ENCODE measurements at places on chromosomes 7 and 10. TPM values are rescaled to one million over a fixed set of nuclear protein-coding genes. Genes with fewer than 3 reads are reported as not detected.

RASSF4 gene
- 1.2 TPM for total RNA-seq

PRKRIP1 gene
- total RNA-seq: 27.2 TPM

CRHR2 gene
- total RNA-seq: not detected

PTF1A gene
- total RNA-seq: not detected

IFIT3 gene
- total RNA-seq: 72.6 TPM

PRTFDC1 gene
- total RNA-seq: 1.7 TPM

AQP1 gene
- 0.25 TPM for total RNA-seq

SFTPA1 gene
- total RNA-seq: not detected

PLXDC2 gene
- total RNA-seq: not detected

ASAH2B gene
- total RNA-seq: 1.5 TPM

DNA sequence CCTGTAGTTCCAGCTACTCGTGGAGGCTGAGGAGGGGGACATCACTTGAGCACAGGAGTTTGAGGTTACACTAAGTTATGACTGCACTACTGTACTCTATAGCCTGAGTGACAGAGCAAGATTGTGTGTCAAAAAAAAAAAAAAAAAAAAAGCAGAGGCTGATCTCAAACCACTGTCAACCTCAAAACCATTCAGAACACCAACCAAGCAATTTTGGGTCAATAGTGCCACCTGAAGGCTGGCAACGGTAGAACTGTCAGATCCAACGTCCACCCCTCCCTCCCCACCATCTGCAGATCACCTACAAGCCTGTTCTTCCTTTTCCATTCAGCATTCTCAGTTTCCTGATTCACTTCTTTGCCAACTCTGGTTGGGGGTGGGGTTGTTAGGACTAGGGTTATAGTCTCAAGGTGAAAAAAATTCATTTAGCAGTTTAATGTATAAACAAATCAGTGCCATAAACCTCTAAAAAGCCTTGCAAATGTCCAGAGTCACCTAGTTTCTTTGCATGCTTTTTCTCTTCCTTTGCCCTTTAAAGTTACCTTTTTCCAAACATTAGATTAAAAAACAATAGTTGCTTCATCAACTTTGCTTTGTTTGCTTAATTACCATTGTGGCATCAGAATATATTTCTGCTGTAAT, 2.6 kb downstream of the MRPS33 start:
- H3K27ac ChIP-seq: peak overlapping the region; percentile 96
- peaks cover 21% of the 10 kb centered on the region for H3K36me3 ChIP-seq
- H3K4me1 ChIP-seq: peaks cover 38% of the 10 kb centered on the region
- peaks cover 3% of the 10 kb centered on the region for H3K27me3 ChIP-seq
- H3K4me3 ChIP-seq: no peak overlapping the region

GRCh38 chr10:8499752-8500390, 445.4 kb downstream of the GATA3 start:
- no peak for DNase-seq
- no peak overlapping the region for H3K27ac ChIP-seq
- peaks cover 10% of the 10 kb centered on the region for H3K4me1 ChIP-seq
- H3K4me3 ChIP-seq: no peak overlapping the region

GRCh38 chr10:7260412-7260900, 150.4 kb downstream of the SFMBT2 start:
- no peaks in the 10 kb centered on the region for H3K27me3 ChIP-seq
- H3K27ac ChIP-seq: peak overlapping the region; percentile 44
- no peak overlapping the region for H3K4me3 ChIP-seq
- no peak for DNase-seq

DNA sequence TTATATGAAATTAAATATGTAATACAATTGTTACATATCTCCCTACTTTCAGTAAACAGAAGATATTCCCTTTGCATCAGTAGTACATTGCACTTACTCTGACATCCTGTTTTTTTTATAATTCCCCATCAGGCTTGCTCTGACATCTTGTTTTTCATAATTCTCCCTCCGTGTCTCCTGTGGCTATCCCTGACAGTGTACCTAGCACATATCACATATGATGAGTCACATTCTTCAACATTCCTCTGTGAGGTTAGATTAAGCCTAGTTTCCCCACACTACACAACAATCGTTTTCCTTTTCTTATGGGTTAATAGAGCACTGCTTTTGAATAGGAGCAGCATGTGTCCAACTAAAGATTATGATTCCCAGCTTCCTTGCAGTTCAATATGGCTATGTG, 250.6 kb upstream of the NPVF start:
- H3K27me3 ChIP-seq: peaks cover 12% of the 10 kb centered on the region
- no peak for DNase-seq
- no peak overlapping the region for H3K27ac ChIP-seq
- no peak overlapping the region for H3K4me3 ChIP-seq
- H3K36me3 ChIP-seq: no peaks in the 10 kb centered on the region

DNA sequence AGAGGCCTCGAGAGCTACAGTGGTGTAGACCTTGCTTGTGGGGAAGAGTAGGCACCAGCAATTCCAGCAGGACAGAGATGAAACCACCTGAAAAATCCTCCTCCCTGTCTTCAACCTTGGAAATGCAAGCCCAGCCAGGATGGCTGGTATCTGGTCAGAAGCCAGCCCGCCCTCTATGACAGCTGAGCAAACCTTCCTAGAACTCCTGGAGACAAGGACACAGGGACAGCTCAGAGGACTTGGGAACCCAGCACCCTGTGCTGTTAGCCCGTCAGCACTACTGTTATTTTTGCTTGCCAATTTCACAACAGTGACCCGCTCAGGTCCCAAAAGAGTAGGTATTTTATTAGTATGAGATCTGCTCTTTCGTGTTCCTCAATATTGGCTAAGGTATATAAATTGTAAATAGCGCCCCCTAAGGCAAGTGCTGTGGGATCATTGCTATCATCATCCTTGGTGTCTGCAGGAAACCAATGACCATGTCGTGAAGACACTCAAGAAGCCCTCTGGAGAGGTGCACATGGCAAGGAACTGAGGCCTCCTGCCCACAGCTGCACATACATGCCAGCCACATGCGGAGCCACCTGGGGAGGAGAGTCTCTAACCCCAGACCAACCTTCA, 156.5 kb upstream of the CHST15 start:
- no peaks in the 10 kb centered on the region for H3K4me1 ChIP-seq
- H3K4me3 ChIP-seq: no peak overlapping the region
- DNase-seq: no peak
- no peaks in the 10 kb centered on the region for H3K36me3 ChIP-seq
- H3K27ac ChIP-seq: no peak overlapping the region

DNA sequence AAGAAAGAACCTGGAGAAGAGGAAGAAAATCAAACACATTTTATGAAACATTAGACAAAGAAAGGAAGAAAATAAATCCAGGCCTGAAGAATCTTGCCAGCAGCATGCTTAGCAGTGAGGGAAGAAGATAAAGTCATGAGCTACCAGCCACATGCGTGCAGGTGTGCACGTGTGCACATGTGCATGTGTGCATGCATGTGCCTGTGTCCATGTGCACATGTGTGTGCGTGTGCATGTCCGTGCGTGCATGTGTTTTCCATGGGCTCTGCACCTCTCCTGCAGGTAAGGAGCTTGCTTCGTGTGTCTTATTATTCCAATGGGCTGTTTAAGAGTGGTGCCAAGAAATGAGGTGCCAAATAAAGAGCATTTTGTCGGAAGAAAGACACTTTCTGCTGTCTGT, 322.2 kb downstream of the FGFR2 start:
- no peak for DNase-seq
- H3K27me3 ChIP-seq: no peaks in the 10 kb centered on the region

GRCh38 chr10:30786906-30787305, 157.4 kb upstream of the LYZL2 start:
- H3K36me3 ChIP-seq: peaks cover 6% of the 10 kb centered on the region
- H3K27me3 ChIP-seq: no peaks in the 10 kb centered on the region
- no peak overlapping the region for H3K4me3 ChIP-seq
- no peak overlapping the region for H3K27ac ChIP-seq
- DNase-seq: no peak

DNA sequence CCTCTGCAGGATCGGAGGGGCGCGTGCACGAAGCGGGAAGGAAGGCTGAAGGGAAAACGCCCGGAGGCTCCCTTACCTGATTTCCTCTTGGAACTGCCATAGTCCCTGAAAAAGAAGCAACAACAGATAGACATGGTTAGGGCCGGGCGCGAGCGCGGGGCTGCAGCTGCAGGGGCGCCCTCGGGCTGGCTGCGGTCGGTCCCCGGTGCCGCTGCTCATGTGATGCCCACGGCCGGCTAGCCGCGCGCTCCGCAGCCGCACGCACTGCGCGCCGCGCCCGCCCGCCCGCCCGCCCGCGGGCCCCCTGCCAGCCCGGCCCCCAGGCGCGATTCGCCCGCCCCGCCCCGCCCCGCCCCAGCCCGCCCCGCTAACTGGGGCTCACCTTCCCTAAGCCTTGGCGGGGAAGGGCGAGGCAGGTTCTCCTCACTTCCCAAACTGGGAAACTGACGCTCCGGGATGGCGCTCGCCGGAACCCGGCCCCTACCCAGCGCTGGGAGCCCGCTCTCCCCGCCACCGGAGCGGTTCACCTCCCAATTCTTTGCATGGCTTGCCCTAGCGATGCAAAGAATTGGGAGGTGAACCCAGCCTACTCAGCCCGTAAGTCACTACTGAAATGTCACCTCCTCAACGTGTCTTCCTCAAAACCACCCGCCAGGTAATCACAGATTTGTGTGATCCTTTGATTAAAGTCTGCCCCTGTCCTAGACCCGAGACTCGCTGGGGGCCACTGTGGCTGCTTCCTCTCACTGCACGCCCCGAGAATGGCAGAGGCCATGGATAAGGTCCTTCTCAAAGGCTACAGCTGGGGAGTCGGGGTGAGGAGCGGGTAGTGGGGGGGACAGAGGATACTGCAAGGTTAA, 162.2 kb downstream of the SH3PXD2A start:
- peak overlapping the region; percentile 79 for H3K4me3 ChIP-seq
- H3K27me3 ChIP-seq: no peaks in the 10 kb centered on the region
- peak overlapping the region; percentile 50 for H3K27ac ChIP-seq
- peaks cover 59% of the 10 kb centered on the region for H3K4me1 ChIP-seq
- no peaks in the 10 kb centered on the region for H3K36me3 ChIP-seq

- peaks cover 3% of the 10 kb centered on the region for H3K27me3 ChIP-seq
- no peak overlapping the region for H3K4me3 ChIP-seq
- no peak for DNase-seq
- peaks cover 4% of the 10 kb centered on the region for H3K4me1 ChIP-seq
Observed at GRCh38 chr10:91564508-91564907, 68.4 kb downstream of the PPP1R3C start.

DNA sequence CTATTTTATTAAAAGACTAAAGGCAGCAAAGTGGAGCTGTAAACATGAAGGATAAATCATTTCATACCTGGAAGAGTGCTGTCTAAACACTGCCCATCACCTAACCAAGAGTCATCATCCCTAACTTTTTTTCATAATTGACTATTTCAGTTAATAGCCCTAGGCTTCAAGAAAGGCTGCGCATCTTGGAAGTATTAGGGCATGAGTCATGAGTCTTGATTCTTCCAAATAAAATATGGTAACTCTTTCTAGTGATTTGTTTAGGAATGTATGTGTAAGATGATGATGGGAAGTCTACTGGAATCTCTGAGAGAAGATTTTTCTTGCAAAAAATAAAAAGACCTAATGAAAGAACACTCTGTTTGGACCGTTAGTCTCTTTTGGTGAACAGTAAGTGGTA, 207.7 kb upstream of the AHR start:
- no peak for DNase-seq
- H3K36me3 ChIP-seq: no peaks in the 10 kb centered on the region
- no peaks in the 10 kb centered on the region for H3K27me3 ChIP-seq
- H3K4me3 ChIP-seq: no peak overlapping the region
- H3K4me1 ChIP-seq: no peaks in the 10 kb centered on the region

DNA sequence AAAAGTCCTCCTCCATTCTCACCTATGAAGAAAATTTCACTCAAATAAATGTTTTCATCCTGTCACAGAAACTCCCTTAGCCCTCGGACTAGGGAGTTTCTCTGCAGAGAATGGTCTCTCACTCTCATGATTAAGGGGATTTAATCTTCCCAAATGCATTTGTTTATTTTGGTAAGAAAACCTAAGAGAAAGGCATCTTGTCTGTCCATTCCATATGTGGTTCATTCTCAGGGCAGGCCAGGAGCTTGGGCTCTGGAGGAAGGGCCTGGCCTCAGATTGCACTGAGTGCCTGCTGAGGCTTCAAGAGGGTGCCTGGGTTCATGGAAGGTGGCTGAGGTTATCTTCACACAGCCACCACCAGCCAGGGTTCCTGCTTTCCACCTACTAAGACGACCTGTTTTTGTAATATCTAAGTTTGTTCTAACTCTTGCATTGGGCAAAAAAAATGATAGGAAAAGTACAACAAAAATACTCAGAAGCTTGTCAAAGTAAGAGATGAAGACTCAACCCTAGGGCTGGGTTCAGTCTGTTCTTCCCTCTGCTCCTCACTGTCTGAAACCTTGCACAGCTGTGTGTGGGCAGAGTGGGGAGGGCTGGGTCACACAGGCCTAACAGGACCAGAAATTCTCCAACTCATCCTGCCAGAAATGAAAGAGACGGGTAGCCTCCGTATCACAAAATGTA, 186.7 kb downstream of the CXCL12 start:
- DNase-seq: no peak
- no peak overlapping the region for H3K4me3 ChIP-seq
- no peaks in the 10 kb centered on the region for H3K27me3 ChIP-seq
- no peaks in the 10 kb centered on the region for H3K36me3 ChIP-seq

DNA sequence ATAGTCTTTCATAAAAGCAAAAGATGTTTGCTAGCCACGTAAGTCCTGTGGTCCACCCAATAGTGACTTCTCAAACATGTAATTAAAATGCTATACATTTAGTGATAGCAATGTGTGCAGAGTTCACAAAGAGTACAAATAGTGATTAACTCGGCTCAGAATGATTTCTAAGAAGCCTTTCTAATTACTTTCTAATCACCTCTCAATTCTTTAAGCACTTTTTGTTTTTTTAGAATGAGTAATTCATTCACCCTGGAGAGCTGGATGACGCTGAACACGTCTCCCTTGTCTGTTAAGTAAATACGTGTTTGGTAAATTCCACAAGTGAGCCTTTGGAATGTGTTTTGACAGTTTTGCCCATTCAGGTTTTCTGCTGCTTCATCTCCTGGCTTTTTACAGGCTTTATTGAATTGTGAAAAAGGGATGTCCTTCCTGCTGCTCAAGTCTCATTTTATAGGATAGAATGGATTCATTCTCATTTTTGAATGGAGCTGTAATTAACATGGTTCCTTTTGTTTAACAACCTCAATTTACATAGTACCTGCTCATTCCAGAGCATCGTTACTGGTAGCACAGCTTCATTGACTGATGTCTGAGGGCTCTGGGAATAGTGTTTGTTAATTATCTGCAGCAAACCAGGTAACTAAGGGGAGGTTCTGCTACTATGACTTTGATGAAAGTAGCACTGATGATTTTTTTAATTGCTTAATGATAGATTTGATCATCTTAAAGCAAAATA, 212.1 kb downstream of the VTI1A start:
- H3K36me3 ChIP-seq: no peaks in the 10 kb centered on the region
- no peaks in the 10 kb centered on the region for H3K27me3 ChIP-seq
- DNase-seq: no peak
- no peaks in the 10 kb centered on the region for H3K4me1 ChIP-seq
- no peak overlapping the region for H3K27ac ChIP-seq
